ENCODE measurements at places on chromosomes 1 and 21.

DNA sequence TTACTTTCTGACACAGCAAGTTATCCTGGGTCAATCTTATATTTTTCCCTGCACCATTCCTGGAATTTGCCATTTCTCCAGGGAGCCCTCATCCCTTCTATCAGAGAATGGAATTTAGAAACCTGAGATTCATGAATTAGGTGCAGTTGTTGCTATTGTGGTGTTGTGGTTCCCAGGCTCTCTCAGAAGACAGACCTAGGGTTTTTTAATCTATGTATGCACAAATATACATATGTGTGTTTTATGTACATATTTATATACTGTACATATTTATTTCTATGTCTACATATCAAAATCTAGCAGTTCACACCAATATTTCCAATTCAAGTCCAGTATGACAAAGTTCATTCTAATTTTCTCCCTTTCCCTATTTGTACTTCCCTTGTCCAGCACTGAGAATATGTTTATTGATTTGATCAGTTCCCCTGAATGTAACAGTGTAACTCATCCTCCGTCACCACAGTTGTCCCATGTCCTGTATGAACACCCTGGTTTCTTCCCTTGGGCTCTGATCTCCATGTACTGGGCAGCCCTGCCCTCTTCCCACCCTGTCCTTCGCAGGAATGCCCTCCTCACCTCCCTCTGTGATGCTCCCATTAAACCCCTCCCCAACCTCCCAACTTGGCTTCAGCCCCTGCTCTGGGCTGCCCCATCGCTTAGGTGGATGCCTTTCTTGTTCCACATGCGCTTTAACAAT is 145.5 kb downstream of the VPS13D start:
- no peak for DNase-seq

DNA sequence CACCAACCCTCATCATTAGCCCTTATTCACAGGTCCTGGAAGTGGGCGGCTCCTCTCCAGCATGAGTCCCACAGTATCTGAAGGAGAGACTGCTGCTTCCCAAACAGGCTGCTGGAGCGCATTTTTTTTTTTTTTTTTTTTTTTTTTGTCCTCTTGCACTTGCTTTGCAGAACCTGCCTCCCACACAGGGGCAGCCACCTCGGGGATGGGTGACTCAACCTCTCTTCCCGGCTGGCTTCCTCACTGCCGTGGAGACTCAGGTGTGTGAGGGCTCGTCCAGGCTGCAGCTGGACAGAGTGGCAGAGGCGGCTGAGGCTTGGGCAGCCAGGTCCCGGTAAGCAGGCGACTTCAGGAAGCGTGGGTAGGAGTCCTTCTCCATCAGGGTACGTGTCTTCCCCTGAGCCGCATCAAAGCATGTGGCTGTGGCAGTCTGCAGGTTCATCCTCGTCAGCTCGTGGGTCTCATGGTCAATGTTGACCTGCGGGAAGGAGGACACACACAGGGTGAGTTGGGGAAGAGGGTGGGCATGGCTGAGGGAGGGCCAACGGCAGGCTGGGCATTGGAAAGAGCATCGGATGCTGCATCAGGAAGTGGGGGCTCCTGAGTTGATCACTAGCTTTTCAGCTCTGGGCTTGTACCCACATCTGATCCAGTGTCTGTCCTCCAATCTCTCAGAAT is 4.0 kb downstream of the RGS16 start:
- no peak for DNase-seq

- peak; percentile 63 for DNase-seq
Observed at GRCh38 chr21:35840197-35840799, 220.0 kb downstream of the SETD4 start.

GRCh38 chr1:201039876-201040275 is 16.4 kb upstream of the KIF21B start:
- DNase-seq = no peak

DNA sequence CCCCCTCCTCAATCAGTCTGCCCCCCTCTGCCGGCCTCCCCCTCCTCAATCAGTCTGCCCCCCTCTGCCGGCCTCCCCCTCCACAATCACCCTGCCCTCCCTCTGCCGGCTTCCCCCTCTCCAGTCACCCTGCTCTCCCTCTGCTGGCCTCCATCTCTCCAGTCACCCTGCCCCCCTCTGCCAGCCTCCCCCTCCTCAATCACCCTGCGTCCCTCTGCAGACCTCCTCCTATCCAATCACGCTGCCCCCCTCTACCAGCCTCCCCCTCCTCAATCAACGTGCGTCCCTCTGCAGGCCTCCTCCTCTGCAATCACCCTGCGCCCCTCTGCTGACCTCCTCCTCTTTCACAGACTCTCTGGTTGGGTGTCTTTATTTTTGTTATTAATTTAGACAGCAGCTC is 11.5 kb upstream of the C1orf198 start:
- DNase-seq = no peak

DNA sequence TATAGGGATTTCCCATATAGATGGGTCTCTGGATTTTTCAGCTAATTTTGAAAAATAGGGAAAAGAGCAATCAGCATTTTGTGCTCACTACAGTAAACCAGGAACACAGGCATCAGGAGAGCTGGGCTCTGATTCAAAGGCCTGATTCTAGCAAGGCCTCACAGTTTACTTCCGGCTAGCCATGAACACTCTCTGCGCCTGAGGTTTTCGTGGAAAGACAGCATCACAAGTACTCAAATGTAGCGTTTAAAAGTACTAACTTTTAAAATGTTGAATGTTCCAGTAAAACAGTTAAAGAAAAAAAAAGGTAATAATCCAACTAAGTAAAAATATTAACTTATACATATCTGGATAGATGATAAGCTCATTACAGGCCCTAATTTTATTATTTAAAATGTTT is 120.6 kb downstream of the SLC45A1 start:
- DNase-seq = no peak

DNA sequence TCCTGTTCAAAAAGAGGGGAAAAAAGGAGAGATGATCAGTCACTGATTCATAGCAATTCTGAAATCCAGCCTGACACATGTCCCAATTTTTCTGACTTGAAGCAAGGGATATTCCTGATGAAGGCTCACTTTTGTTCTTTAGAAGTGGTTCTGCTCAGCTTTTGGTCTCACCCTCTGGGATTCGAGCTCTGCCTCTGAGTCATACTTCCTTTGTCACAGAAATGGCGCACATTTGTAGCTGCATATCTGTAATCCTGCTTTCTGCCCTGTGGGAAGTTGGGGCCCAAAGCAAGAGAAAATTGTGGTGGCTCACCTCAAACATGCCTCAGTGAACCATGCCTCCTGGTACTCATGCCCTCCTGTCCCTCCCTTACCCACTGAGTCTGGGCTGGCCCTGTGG is 22.3 kb upstream of the FAM78B start:
- no peak for DNase-seq

- DNase-seq = no peak
Observed at GRCh38 chr1:9324246-9325096, 31.8 kb downstream of the SPSB1 start.

- DNase-seq = no peak
Observed at GRCh38 chr1:24640288-24640687, 2.8 kb upstream of the SRRM1 start.

DNA sequence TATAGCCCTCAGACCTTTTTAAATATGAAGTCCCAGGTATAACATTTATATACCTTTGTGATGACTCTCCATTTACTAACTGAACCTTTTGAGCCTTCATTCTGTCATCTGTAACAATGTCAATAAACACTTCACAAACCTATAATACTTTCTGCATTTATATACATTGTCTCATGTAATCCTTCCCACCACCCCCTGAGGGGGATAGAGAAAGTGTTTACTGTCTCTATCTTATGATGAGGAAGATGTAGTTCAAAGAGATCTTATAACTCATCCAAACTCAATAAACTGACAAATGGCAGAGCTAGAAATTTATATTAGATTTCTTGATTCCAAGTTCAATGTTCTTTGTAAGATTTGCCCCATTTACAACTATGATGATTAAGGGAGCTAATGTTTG is 48.3 kb upstream of the CR2 start:
- DNase-seq = no peak

- no peak for DNase-seq
Observed at GRCh38 chr1:94843430-94843829, 23.3 kb downstream of the SLC44A3 start.

DNA sequence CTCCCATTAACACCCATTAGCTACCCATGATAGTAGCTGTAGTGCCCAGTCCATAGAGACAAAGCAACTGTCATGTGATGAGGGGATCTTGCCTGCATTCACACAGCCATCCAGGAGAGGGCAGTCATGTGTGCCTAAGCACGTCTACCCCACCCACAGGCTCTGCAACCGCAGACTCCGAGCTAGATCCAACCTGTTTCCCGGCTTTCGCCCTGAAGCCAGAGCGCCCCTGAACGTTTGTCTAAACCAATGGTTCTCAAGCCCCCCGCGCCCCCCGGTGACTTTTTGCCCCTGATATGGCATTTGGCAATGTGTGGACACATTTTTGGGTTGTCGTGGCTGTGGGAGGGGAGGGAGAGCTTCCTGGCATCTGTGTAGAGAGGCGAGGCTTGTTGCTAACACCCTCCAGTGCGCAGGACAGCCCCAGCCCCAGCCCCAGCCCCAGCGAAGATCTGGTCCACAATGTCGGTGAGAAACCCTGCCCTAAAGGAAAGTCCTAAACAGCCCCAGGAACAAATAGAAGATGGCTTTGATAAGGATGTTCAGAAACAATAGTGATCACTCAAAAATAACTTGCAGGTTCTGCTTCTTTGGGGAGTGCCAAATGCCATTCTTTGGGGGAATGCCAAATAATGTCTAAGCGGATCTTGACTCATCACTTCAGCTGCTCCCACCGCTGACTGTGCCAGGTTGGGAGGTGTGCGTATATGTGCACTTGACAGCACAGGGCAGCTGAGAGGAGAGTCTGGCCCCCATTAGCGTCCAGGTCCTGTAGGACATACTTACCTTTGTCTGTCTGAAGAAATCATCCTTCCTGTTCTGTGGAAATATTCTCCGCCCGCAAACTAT is 34.5 kb downstream of the SLC44A3 start:
- DNase-seq = peak; percentile 84

- DNase-seq = no peak
Observed at GRCh38 chr1:2906085-2906484, 104.6 kb upstream of the TTC34 start.

DNA sequence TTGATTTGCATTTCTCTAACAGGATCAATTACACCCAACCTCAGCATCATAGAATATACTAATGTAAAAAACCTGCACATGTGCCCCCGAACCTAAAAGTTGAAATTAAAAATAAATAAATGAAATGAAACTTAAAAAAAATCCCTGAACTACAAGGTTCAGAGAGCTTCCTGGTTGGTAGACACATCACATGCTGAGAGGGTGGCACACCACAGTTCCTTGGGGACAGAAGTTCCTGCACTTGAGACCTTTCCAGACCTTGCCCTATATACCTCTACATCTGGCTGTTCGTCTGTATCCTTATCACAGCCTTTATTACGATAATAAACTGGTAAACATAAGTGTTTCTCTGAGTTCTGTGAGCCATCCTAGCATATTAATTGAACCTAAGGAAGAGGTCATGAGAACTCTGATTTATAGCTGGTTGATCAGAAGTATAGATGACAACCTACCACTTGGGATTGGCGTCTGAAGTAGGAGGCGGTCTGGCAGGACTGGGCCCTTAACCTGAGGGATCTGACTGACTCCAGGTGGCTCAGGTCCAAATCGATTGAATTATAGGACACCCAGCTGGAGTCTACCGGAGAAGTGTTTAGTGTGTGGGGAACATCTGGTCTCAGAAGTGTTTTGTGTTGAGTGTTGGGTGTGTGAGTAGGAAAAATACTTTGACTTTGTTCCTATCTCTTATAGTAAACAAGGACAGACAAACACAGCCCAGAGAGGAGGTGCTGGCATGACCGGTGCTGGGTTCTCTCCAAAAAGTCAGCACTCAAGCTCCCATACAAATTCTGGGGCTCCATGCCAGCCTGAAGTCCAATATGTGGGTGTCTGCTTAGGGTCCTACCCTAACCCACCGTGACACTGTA is 19.0 kb downstream of the C1orf115 start:
- DNase-seq = no peak

- DNase-seq = peak; percentile 9
Observed at GRCh38 chr1:114428083-114428754, 82.8 kb downstream of the TRIM33 start.

GRCh38 chr1:98327220-98327861 is 334.2 kb upstream of the SNX7 start:
- DNase-seq = no peak
